ENCODE measurements at places on chromosomes 6 and 20. TPM values are rescaled to one million over a fixed set of nuclear protein-coding genes. Genes with fewer than 3 reads are reported as not detected.

GATA5 gene
- total RNA-seq, result 53.2 TPM

NRSN1 gene
- not detected for total RNA-seq

MCHR2 gene
- total RNA-seq, result not detected

PLTP gene
- 17.7 TPM for total RNA-seq

DNA sequence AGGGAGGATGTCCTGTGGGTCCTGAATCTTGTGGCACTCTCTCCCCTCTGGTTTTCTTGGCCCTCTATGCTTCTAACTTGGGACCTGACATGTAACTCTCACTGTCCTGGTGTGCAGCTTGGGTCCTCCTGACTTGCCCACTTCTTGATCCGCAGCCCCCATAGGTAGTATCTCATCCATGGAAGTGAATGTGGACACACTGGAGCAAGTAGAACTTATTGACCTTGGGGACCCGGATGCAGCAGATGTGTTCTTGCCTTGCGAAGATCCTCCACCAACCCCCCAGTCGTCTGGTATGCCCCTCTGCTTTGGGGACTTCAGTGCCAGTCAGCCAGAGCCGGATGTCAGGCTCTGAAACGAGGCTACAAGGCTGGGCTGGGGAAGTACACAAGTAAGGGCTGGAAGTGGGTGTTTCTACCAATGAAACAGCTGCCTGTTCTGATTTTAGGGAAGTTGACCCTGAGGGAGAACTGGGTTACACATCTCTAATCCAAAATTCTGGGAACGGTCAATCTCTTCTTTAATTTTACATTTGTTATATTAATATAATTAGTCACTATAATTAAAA lies 641 bp downstream of the DBNDD2 start:
- DNase-seq, result no peak
- no peaks in the 10 kb centered on the region for H3K4me1 ChIP-seq
- peaks cover 10% of the 10 kb centered on the region for H3K36me3 ChIP-seq

DNA sequence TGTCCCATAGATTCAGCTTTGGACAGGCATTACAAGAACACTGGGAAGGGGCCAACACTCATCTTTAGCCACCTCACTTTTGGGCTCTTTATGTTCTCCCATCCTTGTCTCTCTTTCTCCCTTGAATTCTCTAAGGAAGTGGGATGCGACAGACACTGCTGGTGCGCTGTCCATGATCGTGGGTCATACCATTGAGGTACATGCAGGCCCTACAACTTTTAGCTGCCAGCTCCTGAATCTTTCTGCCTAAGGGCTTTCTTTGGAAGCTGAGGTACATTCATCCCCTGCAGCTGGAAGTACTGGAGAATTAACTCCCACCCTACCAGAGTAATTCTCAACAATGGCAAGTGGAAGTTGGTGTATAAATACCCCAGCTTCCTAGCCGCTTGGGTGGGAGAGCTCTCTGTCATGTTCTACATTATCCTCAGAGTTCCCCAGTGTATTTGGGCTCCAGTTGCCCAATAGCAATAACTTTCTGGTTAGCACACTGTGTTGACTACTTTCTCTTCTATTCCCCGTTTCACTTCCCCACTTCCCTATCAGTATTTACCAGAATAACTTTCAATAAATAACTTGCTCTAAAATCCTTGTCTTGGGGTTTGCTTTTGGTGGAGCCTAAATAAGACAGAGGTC lies 309.4 kb upstream of the RNF24 start:
- no peak overlapping the region for H3K4me3 ChIP-seq
- H3K27me3 ChIP-seq, result no peaks in the 10 kb centered on the region
- no peaks in the 10 kb centered on the region for H3K4me1 ChIP-seq
- H3K36me3 ChIP-seq, result no peaks in the 10 kb centered on the region

DNA sequence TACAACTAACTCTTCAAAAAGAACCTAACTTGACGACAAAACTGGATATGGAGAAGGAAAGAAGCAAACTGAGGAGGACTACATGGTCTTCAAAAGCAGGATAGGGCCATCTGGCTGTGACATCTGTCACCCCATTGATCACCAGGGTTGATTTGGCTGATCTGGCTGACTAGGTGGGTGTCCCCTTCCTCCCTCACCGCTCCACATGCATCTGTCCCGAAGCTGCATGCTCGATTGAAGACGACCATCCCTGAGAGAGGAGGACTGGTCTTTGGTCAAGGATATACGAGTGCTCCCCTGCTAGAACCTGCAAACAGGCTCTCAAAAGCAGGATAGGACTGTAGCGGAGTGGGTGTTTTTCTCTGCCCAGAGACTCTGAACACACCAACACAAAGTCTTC lies 21.7 kb downstream of the CPNE1 start:
- no peaks in the 10 kb centered on the region for H3K4me1 ChIP-seq
- H3K27ac ChIP-seq, result no peak overlapping the region
- no peaks in the 10 kb centered on the region for H3K27me3 ChIP-seq
- no peak for DNase-seq
- H3K36me3 ChIP-seq, result no peaks in the 10 kb centered on the region
- H3K4me3 ChIP-seq, result no peak overlapping the region

DNA sequence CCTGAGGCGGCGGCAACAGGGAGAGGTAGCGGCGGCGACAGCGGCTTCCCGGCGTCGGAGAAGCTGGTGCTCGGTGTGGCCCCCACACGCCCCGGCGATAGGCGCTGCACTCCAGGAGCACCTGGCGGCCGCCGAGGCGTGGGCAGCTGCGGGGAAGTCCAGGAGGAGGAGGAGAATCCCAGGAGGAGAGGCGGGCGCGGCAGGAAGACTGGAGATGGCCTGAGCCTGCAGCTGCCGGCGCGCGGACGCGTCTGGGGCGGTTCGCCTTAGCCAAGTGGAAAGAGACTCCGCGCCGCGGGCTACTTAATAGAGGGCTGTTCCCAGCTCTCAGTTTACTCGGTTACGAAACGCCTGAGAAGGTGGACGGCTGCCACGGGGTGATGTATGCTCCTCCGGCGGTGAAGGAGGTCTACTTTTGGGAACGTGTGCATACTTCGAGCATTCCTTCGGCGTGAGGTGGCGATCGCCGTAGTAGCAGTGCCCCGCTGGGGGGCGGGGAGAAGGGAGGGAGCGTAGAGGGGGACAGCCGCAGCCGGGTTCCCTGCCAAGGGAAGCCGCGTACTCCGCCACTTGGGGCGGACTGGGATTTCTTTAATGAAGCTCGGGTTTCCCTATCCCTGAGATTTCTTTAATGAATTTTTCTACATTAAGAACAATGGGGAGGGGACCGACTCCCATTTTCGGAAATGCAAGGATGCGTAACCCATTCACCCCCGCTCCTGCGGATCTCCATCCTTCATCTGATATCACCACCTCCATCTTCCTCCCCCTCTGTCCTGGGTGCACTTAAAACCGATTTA lies at the start of gene COL12A1:
Gene COL12A1, minus strand, starts transcription at position 278 of the 800 bp plus-strand sequence. CDS start 3,261 bp downstream, outside the sequence.
- peaks cover 5% of the 10 kb centered on the region for H3K27me3 ChIP-seq
- H3K4me3 ChIP-seq, result peak within 1 kb of the TSS; percentile 45
- H3K36me3 ChIP-seq, result no peaks in the 10 kb centered on the region
- H3K4me1 ChIP-seq, result peaks cover 5% of the 10 kb centered on the region
- no peak for DNase-seq
- H3K27ac ChIP-seq, result no peak within 1 kb of the TSS

- H3K36me3 ChIP-seq, result no peaks in the 10 kb centered on the region
- no peak overlapping the region for H3K27ac ChIP-seq
- no peaks in the 10 kb centered on the region for H3K4me1 ChIP-seq
- no peaks in the 10 kb centered on the region for H3K27me3 ChIP-seq
Observed at GRCh38 chr6:137798846-137799245, 68.2 kb upstream of the TNFAIP3 start.

DNA sequence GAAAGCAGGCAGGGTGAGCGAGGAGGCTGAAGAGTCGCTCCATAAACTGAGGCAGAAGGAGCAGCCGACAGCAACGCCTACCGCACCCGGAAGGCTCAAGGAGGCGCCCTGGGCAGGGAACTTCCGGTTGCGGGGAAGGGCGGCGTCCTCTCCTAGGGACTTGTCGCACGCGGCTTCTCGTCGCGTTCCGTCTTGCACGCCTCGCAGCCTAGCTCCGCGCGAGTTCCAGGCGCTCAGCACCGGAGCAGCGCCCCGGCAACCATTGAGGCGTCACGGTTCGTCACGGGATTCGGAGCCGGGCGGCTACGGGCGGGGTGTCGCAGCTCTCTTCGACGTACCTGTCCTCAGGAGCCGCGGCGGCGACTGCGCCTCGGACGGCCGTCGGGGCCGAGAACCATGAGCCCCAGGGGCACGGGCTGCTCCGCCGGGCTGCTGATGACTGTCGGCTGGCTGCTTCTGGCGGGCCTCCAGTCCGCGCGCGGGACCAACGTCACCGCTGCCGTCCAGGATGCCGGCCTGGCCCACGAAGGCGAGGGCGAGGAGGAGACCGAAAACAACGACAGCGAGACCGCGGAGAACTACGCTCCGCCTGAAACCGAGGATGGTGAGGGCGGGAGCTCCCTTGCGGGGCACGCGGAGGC lies at the start of gene SPACA1:
Gene SPACA1, plus strand, starts transcription at position 332 of the 641 bp plus-strand sequence. Its CDS starts 65 bp downstream, at position 397.
- no peaks in the 10 kb centered on the region for H3K36me3 ChIP-seq
- no peak for DNase-seq
- no peaks in the 10 kb centered on the region for H3K4me1 ChIP-seq
- H3K4me3 ChIP-seq, result no peak within 1 kb of the TSS
- H3K27ac ChIP-seq, result no peak within 1 kb of the TSS

GRCh38 chr6:147579667-147580066 lies 71.2 kb downstream of the SAMD5 start:
- DNase-seq, result no peak
- no peaks in the 10 kb centered on the region for H3K27me3 ChIP-seq
- H3K4me3 ChIP-seq, result no peak overlapping the region
- no peaks in the 10 kb centered on the region for H3K36me3 ChIP-seq
- H3K27ac ChIP-seq, result no peak overlapping the region

- no peaks in the 10 kb centered on the region for H3K36me3 ChIP-seq
- no peak overlapping the region for H3K4me3 ChIP-seq
- no peaks in the 10 kb centered on the region for H3K4me1 ChIP-seq
- H3K27ac ChIP-seq, result no peak overlapping the region
Observed at GRCh38 chr20:584971-585301, 25.2 kb downstream of the TCF15 start.

- no peak overlapping the region for H3K27ac ChIP-seq
- no peaks in the 10 kb centered on the region for H3K27me3 ChIP-seq
- no peak overlapping the region for H3K4me3 ChIP-seq
- DNase-seq, result no peak
- H3K36me3 ChIP-seq, result no peaks in the 10 kb centered on the region
- no peaks in the 10 kb centered on the region for H3K4me1 ChIP-seq
Observed at GRCh38 chr20:8272766-8273165, 140.7 kb downstream of the PLCB1 start.

GRCh38 chr6:33290459-33290858 lies 1.1 kb downstream of the PFDN6 start:
- peak overlapping the region; percentile 95 for H3K27ac ChIP-seq
- H3K4me1 ChIP-seq, result peaks cover 19% of the 10 kb centered on the region
- peaks cover 10% of the 10 kb centered on the region for H3K36me3 ChIP-seq
- no peak for DNase-seq
- H3K4me3 ChIP-seq, result peak overlapping the region; percentile 97

DNA sequence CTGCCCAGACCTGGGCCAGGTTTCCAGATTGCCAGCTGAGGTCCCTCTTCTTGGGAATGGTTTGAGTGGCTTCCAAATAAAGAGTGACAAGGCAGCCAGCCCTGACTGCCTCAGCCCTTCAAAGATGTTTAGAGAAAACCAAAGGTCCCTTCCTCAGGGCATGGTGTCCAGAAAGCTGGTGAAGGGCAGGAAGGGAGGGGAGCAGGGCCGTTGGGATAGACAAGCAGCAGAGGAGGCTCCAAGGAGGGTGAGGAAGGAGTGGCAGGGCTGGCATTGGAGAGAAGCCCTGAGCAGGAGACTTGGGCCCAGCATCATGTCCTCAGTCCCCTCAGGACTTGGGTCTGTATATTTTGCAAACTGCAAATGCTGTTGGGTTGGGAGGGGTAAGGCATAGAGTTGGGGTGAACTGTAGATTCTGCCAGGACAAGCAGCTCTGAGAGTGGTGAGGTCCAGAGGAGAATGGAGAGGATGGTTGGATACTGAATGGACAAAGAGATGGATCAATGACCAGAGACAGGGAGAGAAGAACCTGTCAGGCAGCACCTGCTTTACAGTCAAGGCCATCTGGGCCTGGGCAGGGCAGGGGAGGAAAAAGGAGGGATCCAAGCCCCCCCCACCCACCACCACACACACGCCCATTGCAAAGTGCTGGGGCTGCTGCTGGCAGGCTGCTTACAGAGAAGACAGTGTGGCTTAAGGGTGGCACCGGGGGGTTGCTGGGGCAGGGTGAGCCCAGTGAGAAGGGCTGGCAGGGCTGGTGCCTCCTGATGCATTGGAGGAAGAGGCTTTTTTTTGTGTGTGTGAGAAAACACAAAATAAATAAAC lies 5.5 kb upstream of the DSN1 start:
- H3K27ac ChIP-seq, result no peak overlapping the region
- DNase-seq, result no peak
- no peaks in the 10 kb centered on the region for H3K36me3 ChIP-seq

DNA sequence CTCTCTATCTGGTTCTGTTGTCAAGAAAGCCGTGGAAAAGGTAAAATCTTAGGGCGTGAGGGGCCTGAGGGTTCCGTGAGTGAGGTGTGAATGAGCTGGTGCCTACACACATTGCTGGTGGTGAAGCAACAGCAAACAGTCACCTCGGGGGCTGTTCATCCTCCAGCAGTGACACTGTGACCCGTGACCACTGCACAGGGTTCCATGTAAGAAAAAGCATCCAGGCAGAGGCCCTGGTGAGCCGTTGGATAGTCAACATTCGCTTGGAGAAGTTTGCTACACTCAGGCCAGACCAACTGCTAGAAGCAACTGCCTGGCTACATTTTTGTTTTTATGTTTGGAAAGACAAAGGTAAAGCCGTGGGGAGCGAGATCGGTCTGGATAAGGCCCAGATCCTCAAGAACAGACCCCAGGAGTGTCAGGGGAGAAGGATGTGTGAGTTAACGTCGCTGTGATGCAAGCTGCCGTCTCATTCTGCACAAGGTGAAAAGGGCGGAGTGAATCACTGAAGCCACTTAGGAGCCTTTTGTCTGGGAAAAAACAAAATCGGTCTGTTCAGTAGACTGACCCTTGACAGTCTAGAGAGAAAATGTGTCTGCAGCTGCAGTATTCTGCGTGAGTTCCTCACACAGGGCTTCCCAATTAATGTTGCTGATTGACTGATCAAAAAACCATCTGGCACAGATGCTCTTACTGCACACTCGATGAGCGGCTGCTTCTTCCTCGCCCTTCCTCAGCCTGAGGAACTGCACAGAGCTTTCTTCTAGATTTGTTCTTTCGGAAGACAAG lies 404.0 kb downstream of the SMOC2 start:
- H3K4me1 ChIP-seq, result no peaks in the 10 kb centered on the region
- H3K36me3 ChIP-seq, result no peaks in the 10 kb centered on the region
- H3K4me3 ChIP-seq, result no peak overlapping the region
- H3K27ac ChIP-seq, result no peak overlapping the region
- DNase-seq, result no peak

- H3K27me3 ChIP-seq, result no peaks in the 10 kb centered on the region
- no peak overlapping the region for H3K27ac ChIP-seq
Observed at GRCh38 chr20:3275064-3275935, 36.3 kb upstream of the SLC4A11 start.
